RPMI8226 (cell line): ENCODE measurements at places on chromosomes 13 and 19.

- no peak for DNase-seq
Measured at GRCh38 chr13:112700291-112701060, 10.6 kb downstream of the ATP11A start.

DNA sequence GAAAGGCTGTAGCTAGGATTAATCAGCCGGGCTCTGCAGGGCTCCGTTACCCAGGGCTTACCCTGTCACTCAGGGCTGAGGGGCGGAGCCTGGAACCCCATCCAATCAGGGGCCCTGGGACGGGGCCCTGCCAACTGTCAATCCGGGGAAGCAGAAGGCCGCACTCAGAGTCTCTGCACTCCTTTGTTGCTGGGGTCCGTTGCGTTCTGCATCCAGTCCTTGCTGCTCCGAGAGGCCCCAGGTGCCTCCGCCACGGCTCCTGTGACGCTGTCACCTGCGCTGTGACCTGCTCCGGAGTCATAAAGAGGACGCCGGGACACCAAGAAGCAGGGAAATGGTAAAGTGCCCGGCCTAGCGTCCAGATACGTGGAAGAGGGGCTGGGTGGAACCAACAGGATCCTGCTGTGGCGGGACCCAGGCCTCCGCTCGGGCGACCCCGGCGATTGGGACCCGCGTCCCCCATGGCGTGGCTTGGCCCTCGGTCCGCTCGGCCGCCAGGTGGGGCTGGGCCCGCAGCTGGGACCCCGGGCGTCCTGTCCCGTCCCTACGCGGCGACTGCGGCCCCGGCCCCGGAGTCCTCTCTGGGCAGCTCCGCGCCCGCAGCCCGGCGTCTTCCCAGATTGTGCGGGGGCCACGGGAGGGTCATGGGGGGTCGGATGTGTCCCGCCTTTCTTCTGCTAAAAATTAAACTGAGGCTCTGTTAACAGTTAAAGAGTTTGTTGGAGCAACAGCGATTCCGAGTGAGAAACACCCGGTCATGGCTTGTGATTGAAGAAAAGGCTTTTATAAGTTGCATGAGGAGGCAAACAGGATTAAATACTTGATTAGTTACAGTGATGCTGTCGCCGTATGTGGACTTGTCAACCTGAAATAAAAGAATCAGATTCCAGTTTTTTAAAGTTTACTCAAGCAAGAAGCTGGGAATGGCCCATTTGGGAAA, at the start of gene ZNF491:
ZNF491 (plus strand) TSS at position 133 of the 940 bp plus-strand sequence. CDS start 7,431 bp downstream, outside the sequence.
- DNase-seq: peak; percentile 89

- no peak for DNase-seq
Measured at GRCh38 chr13:73731564-73731963, 402.6 kb downstream of the KLF12 start.

DNA sequence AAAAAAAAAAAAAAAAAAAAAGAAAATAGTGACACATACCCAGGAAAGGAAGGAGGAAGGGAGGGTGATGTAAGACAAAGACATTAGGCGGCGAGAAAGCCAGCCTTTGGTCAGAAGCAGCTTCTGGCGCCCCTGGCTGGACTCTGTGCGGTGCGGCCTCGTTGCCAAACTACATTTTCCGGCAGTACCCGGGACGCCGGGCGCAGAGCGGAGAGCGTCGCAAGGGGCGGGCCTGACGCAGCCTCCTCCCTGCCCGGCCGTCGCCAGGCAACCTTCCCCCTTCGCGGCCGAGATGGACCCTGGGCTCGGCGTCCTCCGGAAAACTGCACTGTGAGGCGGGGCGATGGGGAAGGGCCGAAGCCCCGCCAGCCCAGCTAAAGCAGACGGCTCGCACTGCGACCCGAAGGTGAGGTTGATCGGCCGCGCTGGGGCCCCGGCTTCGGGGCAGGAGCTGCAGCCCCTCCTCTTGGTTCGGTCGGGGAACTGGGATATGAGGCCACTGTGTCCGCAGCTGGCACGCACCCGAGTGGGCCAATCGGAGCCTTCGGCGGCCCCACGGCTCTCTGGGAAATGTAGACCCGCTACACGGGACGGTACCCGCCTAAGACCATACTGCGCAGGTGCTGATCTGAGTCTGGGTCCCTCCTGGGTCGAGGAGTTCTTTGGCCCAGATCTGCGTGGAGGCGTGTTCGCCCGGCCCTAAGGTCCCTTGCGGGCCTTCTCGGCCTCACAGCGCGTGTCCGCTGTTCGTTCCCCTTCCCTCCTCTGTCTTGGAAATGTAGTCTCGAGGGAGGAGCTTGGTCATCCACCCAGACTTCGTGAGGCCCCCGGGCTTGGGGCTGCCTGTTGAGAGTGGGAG, 2.3 kb upstream of the MZF1 start:
- DNase-seq: peak; percentile 94

DNA sequence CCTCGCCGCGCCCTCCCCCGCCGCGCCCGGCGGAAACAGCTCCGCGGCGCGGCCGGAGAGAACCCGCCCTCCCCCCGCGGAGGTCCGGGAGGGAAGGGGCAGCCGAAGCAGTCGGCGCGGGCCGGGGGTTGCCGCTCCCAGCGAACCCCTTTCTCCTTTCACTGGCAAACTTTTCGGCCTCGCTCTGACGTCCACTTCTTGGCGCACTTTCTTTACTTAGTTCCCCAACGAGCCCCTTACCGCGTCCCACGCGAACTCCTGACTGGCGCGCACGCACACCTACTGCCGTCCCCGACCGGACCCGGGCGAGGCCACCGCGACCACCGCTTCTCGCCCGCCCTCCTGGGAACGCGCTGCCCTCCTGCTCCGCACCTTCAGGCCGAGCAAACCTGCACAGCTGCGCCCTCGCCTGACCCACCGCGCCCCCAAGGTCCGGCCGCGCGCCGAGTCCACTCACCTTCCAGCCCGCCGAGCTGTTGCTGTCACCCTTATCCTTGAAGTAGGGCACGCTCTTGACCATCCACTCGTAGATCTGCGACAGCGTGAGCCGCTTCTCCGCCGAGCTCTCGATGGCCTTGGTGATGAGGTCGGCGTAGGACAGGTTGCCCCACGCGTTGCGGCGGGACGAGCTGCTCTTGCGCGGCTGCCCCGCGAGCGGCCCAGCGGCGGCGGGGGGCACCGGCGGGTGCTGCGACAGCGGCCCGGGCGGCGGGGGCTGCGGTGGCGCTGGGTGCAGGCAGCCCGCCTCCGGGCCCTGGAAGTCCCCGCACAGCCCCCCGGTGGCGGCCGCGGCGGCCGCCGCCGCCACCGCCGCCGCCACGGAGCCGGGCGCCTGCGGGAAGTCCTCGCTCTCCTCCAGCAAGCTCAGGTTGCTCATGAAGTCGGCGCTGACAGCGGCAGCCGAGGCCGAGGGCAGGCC, 1.1 kb downstream of the FOXO1 start:
- peak; percentile 53 for DNase-seq

DNA sequence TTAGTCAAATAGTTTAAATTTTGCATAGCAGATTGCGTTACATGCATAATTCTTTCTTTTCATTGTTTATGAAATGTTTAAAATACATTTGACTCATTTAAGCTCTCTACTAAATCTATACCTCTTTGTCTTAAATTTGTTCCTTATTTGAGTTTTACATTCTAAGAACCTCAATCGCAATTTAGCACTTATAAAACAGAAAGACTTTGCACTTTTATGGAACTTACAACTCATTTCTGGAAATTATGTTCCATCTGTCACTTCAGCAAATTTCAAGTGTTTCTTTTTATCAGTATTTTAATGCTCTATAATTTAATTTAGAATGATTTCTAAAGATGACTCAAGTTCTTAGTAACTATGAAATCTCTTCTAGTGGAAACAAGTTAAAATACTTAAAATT, 1505.8 kb upstream of the SPRY2 start:
- DNase-seq: no peak

DNA sequence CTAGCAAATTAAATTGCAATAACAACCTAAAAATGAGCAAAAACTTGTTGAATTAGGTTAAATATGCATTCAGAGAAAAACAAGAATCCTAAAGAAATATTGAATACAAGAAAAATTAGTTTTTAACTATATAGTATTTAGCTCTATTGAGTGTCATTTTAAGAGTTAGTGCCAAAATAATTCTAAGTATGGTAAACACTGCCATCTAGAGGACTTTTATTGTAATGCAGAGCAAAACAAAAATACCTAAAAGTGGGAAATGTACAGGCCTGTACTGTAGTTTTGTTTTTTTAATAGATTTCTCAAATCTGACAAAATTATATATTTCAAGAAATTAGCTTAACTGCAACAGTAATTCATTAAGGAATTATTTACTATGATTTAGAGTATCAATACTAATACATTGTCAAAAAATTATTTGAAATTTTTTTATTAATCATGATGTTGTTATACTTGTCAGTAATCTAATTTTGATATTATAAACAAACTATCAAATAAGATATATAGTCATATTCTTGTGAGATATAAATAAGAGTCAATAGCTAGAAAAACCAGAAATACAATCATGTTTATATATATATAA, 8.2 kb upstream of the PCDH9 start:
- DNase-seq: peak; percentile 15

- DNase-seq: peak; percentile 10
Measured at GRCh38 chr13:77492982-77493381, 42.5 kb upstream of the SCEL start.

- DNase-seq: peak; percentile 30
Measured at GRCh38 chr19:55579766-55580621, 654 bp downstream of the ZNF579 start.

- peak; percentile 76 for DNase-seq
Measured at GRCh38 chr13:114282041-114282670, 755 bp downstream of the UPF3A start.

DNA sequence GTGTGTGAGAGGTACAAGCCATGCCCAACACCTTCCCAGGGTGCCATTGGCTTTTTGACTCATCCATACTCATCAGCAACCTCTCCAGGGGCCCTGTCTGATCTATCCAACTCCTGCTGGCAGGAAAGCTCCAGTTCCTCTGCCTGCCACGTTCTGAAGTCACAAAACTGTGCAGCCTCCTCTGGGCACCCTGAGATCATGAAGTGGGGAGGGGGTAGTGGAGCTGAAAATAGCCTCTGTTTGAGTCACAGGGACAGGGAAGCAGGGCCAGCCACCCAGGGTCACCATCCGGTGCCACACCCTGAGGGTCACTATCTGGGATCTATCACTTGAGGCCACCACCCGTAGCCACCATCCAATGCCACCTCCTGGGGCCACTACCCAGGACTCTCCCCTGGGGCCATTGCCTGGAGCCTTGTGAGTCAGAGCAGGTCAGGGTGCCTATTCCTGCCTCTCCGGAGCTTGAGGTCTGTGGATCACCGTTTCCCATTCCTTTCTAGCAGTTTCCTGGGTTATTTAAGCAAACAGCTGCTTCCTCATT, 172.1 kb downstream of the NUFIP1 start:
- DNase-seq: no peak

DNA sequence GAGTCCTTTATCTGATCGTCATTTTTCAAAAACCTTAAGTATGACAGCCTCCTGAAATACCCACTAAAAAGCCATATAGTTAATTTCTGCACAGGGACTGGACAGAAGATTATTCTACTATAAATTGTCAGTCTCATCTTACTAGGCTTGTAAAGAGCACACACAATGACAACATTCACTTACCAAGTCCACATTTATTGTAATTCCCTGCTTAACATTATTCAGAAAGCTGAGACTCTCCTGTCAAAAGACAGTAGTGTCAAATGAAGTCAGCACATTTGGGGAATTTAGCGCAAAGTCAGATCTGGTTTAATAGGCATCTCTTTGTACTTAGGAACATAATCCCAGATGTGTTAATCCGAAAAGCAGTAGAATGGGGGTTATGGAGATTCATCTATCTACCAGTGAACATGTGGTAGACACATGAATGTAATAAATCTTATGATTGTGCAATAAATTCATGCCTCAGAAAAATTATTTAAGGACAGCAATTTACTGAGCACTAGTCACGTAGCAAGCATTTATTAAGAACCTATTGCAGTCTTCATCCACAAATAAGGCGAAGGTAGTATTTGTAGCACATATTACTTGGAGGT, 224.6 kb upstream of the GPC6 start:
- DNase-seq: no peak

DNA sequence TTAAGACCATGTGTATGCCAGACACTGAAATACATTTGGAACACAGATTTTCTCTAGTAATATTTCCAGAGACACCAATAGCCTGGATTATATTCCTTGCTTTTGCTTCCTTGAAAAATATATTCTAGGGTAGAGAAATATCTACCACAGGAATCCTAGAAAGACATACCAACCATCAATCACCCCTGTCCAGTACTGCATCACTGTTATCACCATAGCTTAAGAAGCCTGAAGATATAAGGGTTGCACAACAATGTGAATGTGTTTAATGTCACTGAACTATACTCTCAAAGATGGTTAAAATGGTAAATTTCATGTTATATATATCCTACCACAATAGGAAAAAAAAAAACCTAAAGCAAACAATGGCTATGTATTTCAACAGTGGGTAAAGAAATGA, 163.6 kb downstream of the DIAPH3 start:
- no peak for DNase-seq

GRCh38 chr13:31160857-31161556, 697 bp downstream of the HSPH1 start:
- DNase-seq: peak; percentile 69

- peak; percentile 86 for DNase-seq
Measured at GRCh38 chr19:48489608-48490216, 20.5 kb downstream of the CYTH2 start.

DNA sequence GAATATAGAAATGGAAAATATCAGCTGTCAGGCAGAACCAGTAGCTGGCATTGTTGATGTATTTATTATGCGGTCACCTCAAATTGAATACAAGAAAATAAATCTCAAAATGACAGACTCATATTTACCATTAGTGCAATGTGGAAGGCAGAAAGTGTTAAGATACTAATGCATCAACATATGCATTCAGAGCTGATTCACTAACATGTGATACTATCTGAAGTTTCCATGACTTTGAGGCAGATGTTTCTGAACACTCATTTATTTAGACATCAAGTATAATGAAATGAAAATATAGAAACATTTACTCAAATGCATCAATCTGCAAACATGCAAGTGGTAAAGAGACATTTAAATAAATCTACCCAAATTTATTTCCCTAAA, 474.2 kb upstream of the SLC10A2 start:
- no peak for DNase-seq

GRCh38 chr19:42078058-42078457, 2.1 kb downstream of the ZNF574 start:
- no peak for DNase-seq

DNA sequence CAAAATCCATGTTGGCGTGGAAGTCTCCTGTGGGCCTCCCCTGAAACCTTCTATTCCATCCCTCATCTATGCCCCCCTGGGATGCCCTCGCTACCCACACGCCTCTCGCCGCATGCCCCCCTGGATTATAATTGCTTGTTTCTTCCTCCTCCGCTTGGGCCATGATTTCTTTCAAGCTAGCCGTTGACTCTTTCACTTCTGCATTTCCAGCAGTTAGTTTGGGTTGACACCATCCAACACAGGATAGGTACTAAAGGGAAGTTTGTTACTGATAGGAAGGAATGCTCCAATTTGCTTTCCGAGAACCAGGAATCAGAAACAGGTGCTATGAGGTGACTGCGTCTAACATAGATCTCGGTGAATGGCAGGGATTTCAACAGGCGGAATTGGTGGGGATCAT, 7.7 kb upstream of the SLC25A15 start:
- no peak for DNase-seq

DNA sequence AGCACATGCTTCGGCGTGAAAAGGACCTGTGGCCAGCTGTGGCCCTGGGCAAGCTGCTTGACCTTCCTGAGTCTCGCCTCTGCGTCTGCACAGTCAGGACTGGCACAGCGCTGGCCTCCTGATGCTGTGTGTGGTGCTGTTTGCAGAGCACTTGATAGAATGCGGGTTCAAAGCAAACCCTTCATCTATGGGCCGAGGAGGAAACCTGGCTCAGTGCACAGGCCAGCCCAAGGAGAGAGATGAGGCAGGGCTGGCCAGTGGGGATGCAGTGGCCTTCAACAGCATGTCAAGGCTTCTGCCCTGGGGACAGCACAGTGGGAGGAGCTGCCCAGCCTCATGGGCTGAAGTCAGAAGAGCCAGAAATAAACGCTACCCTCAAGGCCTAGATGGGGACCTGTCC, 21.3 kb upstream of the VSTM2B start:
- DNase-seq: no peak
